Activated T-cell treated with anti-CD3 and anti-CD28 coated beads for 48 hours (primary cell): ENCODE measurements at places on chromosomes 2 and 18.

DNA sequence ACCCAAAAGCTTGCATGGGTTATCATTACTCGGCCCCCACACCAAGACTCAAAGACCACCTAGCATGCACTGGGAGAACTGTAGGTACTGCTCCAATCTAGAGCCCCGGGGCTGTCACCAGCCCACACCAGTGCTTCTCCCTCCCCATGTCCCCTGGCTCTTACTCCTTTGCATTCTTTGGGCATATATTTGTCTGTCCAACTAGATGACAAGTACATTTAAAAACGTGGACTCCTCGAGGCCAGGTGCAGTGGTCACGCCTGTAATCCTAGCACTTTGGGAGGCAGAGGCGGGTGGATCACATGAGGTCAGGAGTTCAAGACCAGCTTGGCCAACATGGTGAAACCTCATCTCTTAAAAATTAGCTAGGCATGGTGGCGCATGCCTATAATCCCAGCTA, 7.8 kb downstream of the AFG3L2 start:
- DNase-seq, result no peak

DNA sequence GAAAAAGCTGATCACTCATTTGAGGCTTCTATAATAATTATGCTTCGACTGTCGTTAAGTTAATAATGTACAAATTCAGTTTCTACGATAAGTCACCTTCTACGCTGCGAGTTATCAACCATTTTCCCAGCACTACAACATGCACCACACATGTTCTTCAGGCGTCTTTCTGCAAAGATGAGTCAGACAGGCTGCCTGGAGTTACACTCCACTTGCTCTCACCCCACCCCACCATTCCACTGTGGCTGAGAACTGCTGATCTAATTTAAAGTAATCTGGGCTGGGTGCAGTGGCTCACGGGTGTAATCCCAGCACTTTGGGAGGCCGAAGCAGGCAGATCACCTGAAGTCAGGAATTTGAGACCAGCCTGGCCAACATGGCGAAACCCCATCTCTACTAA, 218.6 kb downstream of the DYM start:
- no peak for DNase-seq

GRCh38 chr2:45841752-45842407, 190.4 kb downstream of the PRKCE start:
- no peak for DNase-seq

DNA sequence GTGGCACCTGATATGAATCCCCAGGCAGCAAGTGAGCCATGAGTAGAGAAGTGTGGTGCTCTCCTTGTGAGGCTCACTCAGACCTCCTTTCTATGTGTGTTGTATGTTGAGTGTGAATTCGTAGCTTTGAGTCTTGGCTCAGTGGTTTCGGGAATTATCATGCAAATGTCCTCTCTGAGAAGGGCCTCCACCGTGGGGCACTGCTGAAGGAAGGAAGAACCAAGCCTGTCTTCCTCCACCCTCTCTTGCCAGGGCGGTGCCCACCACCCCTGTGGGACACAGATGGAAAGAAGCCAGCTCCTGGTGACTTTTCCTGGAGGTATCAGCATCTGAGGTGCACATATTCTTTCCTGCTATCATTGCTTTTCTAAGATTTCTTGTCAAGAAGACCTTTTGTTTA, 156.1 kb downstream of the MYT1L start:
- no peak for DNase-seq

- no peak for DNase-seq
These were observed 119.7 kb downstream of the PDCL3 start for GRCh38 chr2:100682536-100682935.
